ENCODE measurements at places on chromosomes 1 and 21. TPM values are rescaled to one million over a fixed set of nuclear protein-coding genes. Genes with fewer than 3 reads are reported as not detected.

DNA sequence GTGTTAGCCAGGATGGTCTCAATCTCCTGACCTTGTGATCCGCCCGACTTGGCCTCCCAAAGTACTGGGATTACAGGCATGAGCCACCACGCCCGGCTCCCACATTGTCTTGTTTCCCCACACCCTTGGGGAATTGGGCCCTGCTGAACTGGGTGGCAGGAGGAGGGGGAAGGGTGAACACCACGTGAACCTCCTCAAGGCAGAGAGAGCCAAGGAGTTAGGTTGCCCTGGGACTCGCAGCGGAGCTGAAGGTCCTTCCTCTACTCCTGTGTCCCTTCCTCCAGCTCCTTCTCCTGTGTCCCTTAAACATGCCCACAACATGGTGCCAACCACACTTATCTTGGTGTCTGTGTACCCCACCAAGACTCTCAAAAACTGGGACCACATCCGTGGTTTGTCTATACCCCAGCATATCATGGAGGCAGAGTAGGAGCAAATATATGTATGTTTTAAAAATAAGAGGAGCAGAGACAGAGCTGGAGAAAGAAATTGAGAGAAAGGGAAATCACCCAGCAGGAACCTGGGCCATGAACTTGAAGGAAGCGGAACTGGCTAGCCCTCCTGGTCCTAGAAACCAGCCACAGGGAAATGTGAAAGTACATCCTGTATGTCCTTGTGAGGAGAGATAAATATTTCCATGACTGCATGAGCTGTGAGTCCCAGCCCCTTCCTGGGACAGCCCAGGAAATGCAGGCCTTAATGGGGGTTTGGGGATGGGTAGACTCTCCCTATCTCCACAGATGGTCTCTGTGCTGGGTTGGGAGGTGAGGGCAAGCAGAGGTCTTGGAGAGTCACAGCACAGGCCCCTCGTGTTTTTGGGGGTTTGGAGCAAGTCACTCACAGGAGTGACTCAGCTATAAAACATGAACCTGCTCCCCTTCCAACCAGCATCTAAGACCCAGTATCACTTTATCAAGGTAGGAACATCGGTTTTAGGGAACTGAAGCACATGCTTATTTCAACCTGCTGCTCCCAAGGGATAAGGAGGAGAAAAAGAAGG lies 9.4 kb upstream of the TAL1 start:
- no peaks in the 10 kb centered on the region for H3K27me3 ChIP-seq
- H3K4me1 ChIP-seq: no peaks in the 10 kb centered on the region
- no peak overlapping the region for H3K4me3 ChIP-seq
- H3K36me3 ChIP-seq: no peaks in the 10 kb centered on the region
- no peak for DNase-seq
- no peak overlapping the region for H3K27ac ChIP-seq

GRCh38 chr1:109301874-109302273 lies 4.9 kb downstream of the MYBPHL start:
- H3K36me3 ChIP-seq: no peaks in the 10 kb centered on the region
- no peak overlapping the region for H3K27ac ChIP-seq
- H3K27me3 ChIP-seq: no peaks in the 10 kb centered on the region
- H3K4me3 ChIP-seq: no peak overlapping the region
- H3K4me1 ChIP-seq: no peaks in the 10 kb centered on the region
- no peak for DNase-seq

- no peaks in the 10 kb centered on the region for H3K4me1 ChIP-seq
- H3K36me3 ChIP-seq: no peaks in the 10 kb centered on the region
- peak; percentile 44 for DNase-seq
- no peak overlapping the region for H3K4me3 ChIP-seq
Measured at GRCh38 chr21:45892156-45892915, 89.2 kb upstream of the COL6A1 start.

GRCh38 chr1:203069030-203069747 lies 16.6 kb downstream of the MYOG start:
- DNase-seq: no peak
- no peak overlapping the region for H3K4me3 ChIP-seq
- no peaks in the 10 kb centered on the region for H3K36me3 ChIP-seq
- no peaks in the 10 kb centered on the region for H3K27me3 ChIP-seq

GRCh38 chr1:230309646-230310177 lies 116.4 kb downstream of the PGBD5 start:
- H3K4me1 ChIP-seq: no peaks in the 10 kb centered on the region
- DNase-seq: no peak
- H3K27ac ChIP-seq: no peak overlapping the region
- H3K4me3 ChIP-seq: no peak overlapping the region
- H3K36me3 ChIP-seq: no peaks in the 10 kb centered on the region
- H3K27me3 ChIP-seq: no peaks in the 10 kb centered on the region

- peaks cover 16% of the 10 kb centered on the region for H3K4me1 ChIP-seq
- DNase-seq: no peak
- no peak overlapping the region for H3K4me3 ChIP-seq
- H3K36me3 ChIP-seq: no peaks in the 10 kb centered on the region
- no peaks in the 10 kb centered on the region for H3K27me3 ChIP-seq
Measured at GRCh38 chr1:201279313-201279712, 4.0 kb upstream of the PKP1 start.

DNA sequence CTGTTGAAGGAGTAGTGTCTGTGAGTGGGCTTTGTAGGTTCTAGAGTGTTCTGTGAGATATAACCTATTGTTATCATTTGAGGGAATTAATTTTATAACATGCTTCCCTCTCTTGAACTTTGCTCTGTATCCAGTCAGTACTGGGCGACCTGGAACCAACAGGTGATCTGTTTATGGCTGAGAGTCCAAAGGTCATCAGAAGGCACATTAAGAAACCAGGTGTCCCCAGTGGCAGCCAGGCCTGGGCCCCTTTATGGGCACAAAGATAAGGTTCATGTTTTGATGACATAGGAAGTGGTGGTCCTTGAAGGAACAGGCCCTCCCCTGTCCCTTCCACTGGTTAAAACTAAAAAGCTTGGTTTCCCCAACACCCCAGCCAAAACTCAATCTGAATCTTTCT lies 61.1 kb downstream of the FHAD1 start:
- H3K36me3 ChIP-seq: no peaks in the 10 kb centered on the region
- peak overlapping the region; percentile 73 for H3K27ac ChIP-seq
- peaks cover 13% of the 10 kb centered on the region for H3K4me1 ChIP-seq
- no peaks in the 10 kb centered on the region for H3K27me3 ChIP-seq
- no peak overlapping the region for H3K4me3 ChIP-seq

GRCh38 chr21:44940116-44940631 lies 345 bp downstream of the SLX9 start:
- H3K27me3 ChIP-seq: no peaks in the 10 kb centered on the region
- no peaks in the 10 kb centered on the region for H3K36me3 ChIP-seq
- H3K4me1 ChIP-seq: no peaks in the 10 kb centered on the region

- no peak for DNase-seq
- no peaks in the 10 kb centered on the region for H3K36me3 ChIP-seq
- no peaks in the 10 kb centered on the region for H3K27me3 ChIP-seq
- H3K27ac ChIP-seq: peak overlapping the region; percentile 68
- no peak overlapping the region for H3K4me3 ChIP-seq
- no peaks in the 10 kb centered on the region for H3K4me1 ChIP-seq
Measured at GRCh38 chr1:67792741-67793458, 40.4 kb downstream of the GNG12 start.

DNA sequence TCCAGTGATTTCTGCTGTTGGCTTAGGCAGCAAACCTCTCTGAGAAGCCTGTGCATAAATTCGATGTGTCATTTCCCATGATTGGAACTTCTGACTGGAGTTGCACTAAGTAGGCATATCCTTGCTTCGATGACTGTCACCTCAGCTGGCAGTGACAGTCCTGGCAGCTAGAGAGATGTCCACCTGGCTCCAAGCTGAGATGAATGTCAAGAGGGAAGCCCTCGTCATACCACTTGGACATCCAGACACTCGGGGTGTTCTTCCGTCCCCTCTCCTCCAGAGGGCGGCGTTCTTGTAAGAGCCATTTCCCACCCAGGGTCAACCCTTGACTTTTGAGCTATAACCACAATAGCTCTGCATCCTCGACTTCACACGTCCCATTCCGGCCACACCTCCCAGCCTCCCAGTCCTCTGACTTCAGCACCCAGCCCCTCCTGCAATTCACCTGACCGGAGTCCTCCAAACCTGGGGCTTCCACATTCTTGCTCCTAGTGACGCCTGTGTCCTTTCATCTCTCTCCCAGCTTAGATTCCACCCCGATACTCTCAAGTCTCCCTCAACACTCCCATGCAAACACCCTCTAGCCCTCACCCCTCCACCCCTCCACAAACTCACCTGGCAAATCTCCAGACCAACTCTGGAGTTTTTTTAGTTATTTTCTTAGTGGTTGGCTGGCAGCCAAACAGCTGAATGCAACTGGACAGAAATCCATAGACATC lies 17.3 kb downstream of the CA6 start:
- peak; percentile 50 for DNase-seq
- H3K27ac ChIP-seq: no peak overlapping the region
- no peak overlapping the region for H3K4me3 ChIP-seq
- no peaks in the 10 kb centered on the region for H3K27me3 ChIP-seq
- H3K36me3 ChIP-seq: no peaks in the 10 kb centered on the region

GRCh38 chr1:209223791-209224190 lies 359.7 kb upstream of the CAMK1G start:
- no peak overlapping the region for H3K27ac ChIP-seq
- DNase-seq: no peak
- no peaks in the 10 kb centered on the region for H3K4me1 ChIP-seq
- H3K27me3 ChIP-seq: no peaks in the 10 kb centered on the region

DNA sequence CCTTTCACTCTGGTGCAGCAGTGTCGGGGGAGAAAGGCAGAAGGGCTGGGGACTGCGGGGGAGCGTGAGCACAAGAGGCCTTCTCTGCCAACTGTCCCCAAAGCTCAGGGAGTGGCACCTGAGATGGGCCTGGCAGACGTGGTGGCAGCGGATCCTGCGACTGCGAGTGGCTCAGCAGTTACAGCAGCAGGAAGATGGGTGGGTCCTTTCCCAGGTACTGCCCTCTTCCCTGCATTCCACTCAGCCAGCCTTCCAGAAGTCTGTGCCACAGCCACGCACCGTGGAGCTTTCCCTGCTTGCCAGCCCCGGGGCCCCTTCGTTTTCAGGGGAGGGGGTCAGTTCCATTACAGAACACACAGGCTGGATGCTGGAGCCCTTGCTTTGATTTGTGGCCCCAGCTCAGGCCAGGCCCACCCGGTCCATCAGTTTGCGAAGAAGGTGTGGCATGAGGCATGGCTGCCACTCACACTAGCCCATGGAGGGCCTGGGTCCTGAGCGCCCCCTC lies 17.2 kb downstream of the MTHFR start:
- no peak for DNase-seq
- no peaks in the 10 kb centered on the region for H3K27me3 ChIP-seq
- no peak overlapping the region for H3K4me3 ChIP-seq
- no peaks in the 10 kb centered on the region for H3K4me1 ChIP-seq
- H3K36me3 ChIP-seq: peaks cover 13% of the 10 kb centered on the region
- peak overlapping the region; percentile 86 for H3K27ac ChIP-seq

DNA sequence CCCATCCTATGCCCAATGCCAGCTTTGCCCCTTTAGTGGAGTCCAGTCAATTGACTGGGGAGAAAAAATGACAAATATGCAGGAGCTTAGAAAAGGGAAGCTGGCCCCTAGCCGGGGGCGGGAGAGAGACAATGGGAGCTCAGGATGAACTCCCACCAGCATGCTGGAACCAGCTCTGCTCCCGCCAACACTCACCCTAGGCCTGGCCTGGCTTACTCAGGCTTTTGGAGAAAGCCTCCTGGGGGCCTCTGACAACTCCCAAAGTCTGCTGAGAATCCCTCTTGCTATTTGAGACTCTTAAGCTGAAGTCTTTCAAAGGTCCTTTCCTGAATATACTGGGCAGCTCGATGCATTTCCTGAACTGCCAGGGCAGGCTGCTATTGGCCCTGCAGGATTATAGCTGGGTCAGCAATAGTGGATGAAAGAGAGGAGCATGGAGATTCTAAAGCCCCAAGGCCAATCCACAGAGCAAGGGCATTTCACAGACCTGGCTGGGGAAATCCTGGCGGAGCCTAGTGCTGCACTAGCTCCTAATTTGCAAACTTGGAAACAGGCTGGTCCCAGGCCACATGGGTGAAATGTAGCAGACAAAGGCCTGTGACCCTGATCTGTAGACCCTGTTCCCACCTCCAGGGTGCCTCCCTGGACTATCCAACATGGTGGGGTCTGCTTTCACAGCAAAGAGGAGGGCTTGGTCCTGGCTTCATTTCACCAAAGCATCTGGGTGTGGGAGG lies 35.7 kb upstream of the CLSTN1 start:
- no peak for DNase-seq
- H3K27ac ChIP-seq: no peak overlapping the region
- H3K4me3 ChIP-seq: no peak overlapping the region
- H3K27me3 ChIP-seq: no peaks in the 10 kb centered on the region

- no peaks in the 10 kb centered on the region for H3K27me3 ChIP-seq
- H3K4me3 ChIP-seq: no peak overlapping the region
- no peaks in the 10 kb centered on the region for H3K4me1 ChIP-seq
- H3K27ac ChIP-seq: no peak overlapping the region
Measured at GRCh38 chr1:226474443-226475141, 66.7 kb upstream of the PARP1 start.

DNA sequence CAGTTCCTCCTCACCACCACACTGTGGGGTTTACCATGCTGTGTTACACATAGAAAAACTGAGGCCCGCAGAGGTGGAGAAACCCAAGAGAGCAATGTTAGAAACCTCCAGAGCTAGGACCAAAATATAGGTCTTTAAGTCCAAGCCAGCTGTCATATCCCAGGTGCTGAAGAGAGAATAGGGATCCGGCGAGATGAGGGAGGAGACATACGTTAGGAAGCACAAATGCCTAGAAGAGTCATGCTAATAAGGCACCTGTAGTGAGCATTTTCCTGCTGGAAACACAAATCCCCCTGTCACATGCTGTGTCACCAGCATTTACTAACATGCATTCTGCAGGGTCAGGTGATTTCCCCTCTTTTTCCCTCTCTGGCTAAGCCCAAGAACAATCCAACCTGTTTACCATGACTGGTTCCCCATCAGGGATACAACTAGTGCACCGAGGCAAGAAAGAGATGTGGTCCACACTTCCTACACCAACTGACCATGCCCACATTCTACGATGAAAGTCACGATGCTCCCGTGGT lies 168.6 kb upstream of the CAMK1G start:
- no peaks in the 10 kb centered on the region for H3K4me1 ChIP-seq
- H3K27ac ChIP-seq: no peak overlapping the region
- no peak overlapping the region for H3K4me3 ChIP-seq
- no peaks in the 10 kb centered on the region for H3K36me3 ChIP-seq
- DNase-seq: no peak

DNA sequence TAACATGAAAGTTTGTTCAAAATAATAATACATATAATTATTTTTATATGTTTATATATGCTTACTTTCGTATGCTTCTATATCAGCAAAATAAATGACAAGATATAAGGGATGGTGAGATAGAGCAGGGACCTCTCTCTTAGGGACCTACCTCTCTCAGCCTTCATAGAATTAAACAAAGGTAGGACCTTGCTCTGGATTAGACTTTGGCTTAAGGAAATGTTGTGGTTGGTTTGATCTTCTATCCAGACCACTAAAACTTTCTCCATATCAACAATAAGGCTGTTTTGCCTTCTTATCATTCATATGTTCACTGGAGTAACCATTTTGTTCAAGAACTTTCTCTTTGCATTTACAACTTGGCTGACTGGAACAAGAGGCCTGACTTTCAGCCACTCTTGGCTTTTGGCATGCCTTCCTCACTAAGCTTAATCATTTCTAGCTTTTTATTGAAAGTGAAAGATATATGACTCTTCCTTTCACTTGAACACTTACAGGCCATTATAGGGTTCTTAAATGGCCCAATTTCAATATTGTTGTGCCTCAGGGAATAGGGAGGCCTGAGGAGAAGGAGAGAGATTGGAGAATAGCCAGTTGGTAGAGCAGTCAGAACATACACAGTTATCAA lies 14.4 kb downstream of the FRRS1 start:
- no peaks in the 10 kb centered on the region for H3K27me3 ChIP-seq
- no peak for DNase-seq
- peak overlapping the region; percentile 42 for H3K27ac ChIP-seq
- no peaks in the 10 kb centered on the region for H3K36me3 ChIP-seq
- H3K4me3 ChIP-seq: no peak overlapping the region
- H3K4me1 ChIP-seq: no peaks in the 10 kb centered on the region

Gene F5
- 0.28 TPM for total RNA-seq

Gene FABP3
- not detected for total RNA-seq

Gene CELA2A
- not detected for total RNA-seq

Gene SPRR3
- not detected for total RNA-seq
